ENCODE measurements at places on chromosomes 2 and 18.

DNA sequence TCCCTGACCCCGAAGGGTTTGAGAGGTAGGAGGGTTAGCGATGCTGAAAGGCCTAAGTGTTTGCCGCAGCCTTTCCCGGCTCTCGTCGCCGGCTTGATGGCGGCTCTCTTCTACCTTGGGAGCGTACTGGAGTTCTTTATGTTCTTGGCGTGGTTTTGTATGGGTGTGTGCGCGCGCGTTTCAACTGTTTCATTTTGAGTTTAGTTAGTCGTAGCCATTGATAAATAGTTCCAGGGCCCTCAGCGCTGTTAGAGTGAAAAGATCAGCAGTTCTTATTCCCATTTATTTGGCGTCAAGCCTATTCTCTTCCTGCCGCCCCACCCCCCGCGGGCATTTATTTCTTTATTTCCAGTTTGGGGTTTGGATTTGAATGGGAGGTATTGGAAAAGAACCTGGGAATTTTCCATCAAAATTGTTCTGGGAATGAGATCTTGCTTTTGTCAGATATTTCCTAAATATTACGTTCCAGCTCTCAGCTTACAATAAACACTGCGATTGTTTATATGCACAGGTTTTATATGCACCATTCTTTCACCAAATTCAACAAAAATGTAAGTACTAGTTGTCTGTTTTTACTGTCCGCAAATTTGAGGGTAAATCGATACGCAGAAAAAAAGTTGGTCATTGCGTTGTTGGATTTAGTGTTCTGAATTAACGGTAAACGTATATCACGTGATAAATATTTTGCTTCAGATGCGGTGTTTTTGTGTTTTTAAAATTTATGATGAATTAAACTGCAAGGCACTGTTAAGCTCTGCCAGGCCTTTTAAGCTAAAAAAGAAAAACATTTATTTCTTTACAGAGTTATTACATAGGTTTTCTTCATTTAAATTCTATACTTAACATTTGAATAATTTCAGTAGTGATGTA lies 954 bp downstream of the CCNT2 start:
- no peak for DNase-seq

DNA sequence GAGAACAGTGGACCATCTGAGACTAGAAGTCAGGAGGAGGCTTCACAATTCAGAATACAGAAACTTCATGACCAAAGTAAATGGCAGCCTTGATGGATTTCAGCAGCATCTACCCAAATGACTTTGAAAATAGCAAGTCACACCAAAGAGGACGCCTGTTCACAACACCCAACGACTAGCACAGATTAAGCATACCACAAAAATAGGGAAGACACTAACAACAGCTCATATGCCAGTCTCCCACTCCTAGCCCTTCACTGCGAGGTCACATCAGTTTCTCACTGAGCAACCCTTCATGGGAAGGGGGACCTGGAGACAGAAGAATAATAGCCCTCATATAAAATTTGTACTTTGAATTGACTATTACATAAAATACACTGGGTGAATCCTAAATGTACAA lies 228.4 kb upstream of the SLC39A10 start:
- no peak for DNase-seq

- DNase-seq: no peak
Measured at GRCh38 chr2:189542145-189542882, 38.3 kb downstream of the SLC40A1 start.

- DNase-seq: no peak
Measured at GRCh38 chr2:70496819-70497218, 56.8 kb downstream of the TGFA start.

GRCh38 chr2:11820650-11821049 lies 74.2 kb downstream of the LPIN1 start:
- DNase-seq: no peak

All from GM12891 (cell line).